KG1 (cell line): ENCODE measurements at places on chromosomes 12 and 14.

GRCh38 chr12:124616394-124617221 is 49.2 kb upstream of the NCOR2 start:
- DNase-seq, result no peak

GRCh38 chr12:79555028-79555925 is 135.5 kb downstream of the PAWR start:
- DNase-seq, result no peak

DNA sequence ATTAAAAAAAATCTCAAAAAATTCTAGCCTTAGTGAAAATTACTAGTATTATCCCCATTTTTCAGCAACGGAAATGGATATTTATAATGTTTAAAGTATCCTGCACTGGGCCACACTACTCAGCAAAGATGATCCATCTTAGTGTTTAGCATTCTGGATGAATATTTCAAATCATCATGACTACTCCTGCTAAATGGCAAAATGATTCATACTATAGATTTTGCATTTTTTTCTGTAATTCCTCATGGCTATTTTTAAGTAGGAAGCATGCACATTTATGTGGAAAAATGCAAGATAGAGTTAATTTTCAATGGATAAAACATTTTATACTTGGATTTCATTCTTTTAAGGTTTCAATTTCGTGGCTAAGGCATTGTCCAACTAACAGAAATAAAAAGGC is 59.6 kb downstream of the LRFN5 start:
- no peak for DNase-seq

DNA sequence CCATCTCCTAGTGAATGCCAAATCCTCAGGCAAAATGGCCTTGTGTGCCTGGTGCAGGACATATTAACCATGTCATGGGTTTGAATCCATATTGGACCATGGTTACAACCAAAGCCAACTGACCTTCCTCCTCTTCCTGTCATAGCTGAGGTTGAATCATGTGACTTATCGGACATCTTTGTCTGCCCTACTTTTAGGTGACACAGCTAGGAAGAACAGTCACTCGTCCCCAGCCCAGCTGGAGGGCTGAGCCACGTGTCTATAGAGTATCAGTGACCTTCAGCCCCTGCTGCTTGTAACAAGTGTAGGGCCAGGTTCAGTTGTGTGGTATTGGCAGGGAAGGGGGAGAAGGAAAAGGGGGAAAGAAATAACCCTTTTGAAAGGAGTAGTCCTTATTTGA is 225.2 kb downstream of the KTN1 start:
- DNase-seq, result no peak

DNA sequence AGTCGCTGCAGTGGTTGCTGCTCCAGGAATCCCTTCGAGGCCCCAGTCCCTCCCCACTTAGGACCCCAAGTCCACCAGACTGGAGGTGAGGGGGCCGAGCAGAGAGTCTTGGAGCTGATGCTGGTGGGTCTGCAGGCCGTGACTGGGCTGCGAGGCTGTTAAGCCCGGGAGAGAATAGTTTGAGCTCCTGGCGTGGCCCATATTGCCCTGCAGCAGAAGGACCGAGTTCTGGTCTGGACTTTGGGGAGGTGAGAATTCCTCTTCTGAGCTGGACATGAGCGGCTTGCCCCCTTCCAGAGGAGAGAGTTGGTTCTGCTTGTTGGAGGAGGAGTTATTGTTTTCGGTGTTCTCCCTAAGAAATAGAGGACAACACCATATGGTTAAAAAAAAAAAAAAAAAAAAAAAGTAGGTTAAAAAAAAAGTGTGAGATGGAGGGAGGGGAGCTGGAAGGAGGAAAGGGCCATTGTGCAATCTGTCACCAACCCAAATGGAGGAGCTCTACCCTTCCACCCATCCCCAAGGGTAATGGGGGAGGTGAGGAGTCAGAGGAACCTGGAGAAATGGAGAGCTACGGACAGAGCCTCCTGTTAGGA is 3.0 kb downstream of the SIX1 start:
- DNase-seq, result no peak

DNA sequence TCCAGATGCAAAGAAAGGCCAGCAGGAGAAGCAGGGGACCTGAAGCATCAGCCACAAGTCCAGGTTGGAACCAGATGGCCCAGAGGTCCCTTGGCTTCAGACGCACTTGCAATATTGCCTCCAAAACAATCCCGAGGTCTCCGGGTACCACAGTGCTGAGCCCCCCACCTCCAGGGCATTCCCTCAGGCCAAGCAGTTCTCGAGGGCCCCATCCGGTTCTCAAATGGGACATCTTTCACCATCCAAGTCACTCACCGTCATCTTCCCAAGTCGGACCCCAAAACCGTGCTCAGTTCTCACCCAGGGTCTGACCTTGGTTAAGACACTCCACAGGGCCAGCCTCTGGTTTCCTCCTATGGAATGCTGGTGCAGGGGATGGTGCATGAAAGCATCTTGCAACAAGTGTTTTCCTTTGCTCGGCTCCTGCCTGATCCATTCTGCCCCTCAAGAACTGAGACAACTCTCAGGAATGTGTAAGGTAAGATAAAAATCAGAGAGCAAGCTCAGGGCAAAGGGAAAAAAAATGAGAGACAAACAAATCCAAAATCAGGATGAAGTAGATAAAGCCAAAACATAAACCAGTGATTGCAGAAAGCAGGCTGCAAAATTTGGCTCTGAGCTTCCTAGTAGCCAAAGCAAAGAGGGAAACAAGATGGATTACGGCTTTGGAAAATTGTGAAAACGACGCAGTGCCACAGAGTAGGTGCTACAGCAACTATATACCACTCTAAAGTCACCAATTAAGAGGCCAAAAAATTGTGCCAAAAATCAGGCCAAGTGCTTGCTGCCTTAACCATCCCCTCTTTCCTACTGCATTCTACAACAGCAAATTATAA is 8.0 kb downstream of the NCOR2 start:
- DNase-seq, result no peak

- DNase-seq, result no peak
These were observed 49.9 kb downstream of the GTF2A1 start for GRCh38 chr14:81170829-81171195.

DNA sequence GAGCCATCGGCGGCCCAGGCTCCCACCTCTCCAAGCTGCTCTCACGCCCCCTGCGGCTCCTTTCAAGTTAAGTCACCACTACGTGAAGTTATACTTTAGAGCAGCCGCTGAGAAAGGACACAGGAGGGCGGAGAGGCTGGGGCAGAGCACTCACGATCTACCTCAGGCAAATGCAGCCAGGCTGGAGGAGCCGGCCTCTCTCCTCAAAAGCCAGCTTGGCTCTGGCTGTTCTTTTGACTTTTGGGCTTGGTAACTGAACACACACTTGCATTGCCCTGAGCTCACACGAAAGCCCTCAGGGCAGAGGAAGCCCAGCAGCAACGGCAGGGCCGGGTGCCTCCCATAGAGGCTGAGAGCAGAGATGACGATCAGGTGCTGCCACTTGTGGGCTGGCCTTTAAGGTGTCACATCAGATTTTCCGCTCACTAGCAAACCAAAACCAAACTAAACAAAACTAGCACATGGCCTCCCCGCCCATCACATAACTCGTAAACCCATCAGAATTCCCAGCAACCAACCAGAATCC is 75.2 kb downstream of the PITPNM2 start:
- DNase-seq, result no peak

- no peak for DNase-seq
These were observed 781.2 kb downstream of the FLRT2 start for GRCh38 chr14:86311151-86311550.

GRCh38 chr12:76391461-76391860 is 43.2 kb upstream of the BBS10 start:
- DNase-seq, result no peak

DNA sequence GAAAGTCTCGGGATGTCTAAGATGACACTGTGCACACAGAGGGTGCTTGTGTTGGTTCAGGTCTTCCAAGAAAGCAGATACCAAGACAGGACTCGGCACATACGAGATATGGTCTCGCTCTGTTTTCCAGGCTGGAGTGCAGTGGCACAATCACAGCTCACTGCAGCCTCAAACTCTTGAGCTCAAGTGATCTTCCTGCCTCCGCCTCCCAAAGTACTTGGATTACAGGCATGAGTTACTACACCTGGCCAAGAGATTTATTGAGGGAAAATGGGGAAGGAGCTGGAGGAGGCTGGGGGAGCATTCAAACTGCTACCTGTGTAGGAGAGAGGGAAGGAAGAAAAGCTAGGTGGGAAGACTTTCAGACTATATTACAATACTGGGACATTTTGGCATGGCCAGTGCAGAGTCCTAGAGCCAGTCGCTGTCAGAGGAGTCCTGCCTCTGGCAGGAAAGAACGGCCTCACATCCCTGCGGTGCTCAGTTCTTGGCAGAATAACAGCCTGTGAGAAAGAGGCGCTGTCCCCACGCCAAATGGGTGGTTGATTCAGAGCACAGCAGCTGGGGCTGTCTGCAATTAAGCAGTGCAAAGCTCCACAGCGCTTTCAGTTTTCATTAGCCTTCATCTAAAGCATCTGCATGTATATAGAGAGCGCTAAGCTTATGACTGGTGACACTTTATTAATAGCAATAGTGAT is 18.3 kb downstream of the SLC17A8 start:
- DNase-seq, result no peak

- no peak for DNase-seq
These were observed 79.7 kb downstream of the PTPRR start for GRCh38 chr12:70840656-70841350.

DNA sequence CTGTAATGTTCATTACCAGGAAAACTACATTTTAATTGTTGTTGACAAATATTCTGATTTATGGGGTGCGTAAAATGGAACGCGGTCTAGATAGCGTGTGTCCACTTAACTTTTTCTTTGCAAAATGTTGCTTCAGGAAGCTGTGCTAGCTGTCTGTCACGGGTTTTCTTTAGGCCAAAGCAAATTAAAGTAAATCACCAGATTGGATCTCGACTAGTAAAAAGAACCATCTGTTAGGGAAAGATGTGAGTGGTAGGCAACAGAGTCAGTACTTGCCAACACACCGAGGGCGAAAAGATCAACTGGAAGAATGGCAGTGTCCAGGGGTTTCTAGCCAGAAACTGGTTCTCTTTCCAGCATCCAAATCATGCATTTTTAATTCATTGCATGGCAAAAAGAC is 404.9 kb upstream of the TMPO start:
- no peak for DNase-seq

GRCh38 chr14:61562321-61563161 is 132.8 kb upstream of the HIF1A start:
- DNase-seq, result no peak

DNA sequence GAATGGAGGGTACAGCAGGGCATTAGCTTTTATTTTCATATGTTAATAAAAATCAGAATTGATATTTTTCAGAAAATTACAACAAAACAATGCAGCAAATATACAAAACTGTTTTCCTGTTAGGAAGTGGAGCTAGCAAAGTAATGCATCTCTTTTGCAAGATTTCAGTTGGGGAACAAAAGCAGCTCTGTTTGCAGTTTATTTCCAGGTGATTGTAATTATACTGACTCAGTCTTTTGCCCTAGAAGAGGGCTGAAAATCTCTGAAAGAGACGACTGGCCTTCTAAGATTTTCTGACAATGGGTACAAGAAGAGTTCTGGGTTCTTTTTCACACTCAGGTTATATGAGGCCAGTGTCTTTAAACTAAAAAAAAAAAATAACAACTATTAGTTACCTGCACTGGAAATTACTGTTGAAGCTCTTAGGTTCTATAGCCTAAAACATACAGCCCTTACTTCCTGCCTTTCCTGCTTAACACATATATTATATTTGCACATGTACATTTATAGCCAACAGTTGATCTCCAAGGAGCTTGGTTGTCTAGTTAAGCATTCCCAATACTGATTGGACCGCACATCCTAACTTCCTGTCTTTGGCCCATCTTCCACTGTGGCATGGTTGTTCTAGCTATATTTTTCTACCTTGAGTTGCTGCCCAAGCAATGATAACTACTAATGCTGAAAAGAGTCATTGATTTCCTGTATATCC is 199.1 kb upstream of the KRR1 start:
- DNase-seq, result no peak

GRCh38 chr12:10672231-10672868 is 1.5 kb downstream of the STYK1 start:
- no peak for DNase-seq

DNA sequence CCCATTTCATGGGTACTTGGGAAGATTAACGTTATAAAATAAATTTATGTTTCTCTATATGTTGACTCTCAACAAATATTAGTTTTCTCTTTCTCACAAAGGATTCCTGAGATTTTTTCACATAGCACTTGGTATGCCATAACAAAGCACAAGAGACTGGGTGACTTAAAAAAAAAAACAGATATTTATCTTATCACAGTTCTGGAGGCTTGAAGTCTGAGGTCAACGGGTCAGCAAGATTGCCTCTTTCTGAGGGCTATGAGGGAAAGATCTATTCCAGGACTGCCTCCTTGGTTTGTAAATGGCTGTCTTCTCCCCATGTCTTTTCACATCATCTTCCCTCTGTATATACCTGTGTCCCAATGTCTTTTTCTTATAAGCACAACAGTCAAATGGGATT is 153.5 kb upstream of the DIO2 start:
- DNase-seq, result no peak

- no peak for DNase-seq
These were observed 82.7 kb downstream of the PPP2R5C start for GRCh38 chr14:101844219-101844618.

DNA sequence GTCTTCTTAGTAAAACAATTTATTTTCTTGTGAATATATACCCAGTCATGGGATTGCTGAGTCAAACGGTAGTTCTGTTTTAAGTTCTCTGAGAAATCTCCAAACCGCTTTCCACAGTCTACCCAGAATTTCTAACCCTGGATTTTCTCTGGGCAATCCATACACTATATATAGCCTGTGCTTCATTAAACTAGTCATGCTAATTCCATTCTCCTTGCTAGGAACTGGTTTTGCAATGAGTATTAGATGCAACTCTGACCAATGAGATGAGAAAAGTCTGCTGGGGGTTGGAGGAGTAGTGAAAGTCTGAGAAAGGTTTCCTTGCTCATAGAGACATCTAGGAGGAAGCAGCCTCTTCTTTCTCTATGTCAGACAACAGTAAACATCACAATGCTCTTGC is 196.1 kb upstream of the CDKN3 start:
- DNase-seq, result no peak

GRCh38 chr12:49086116-49086515 is 8.5 kb downstream of the DHH start:
- no peak for DNase-seq

DNA sequence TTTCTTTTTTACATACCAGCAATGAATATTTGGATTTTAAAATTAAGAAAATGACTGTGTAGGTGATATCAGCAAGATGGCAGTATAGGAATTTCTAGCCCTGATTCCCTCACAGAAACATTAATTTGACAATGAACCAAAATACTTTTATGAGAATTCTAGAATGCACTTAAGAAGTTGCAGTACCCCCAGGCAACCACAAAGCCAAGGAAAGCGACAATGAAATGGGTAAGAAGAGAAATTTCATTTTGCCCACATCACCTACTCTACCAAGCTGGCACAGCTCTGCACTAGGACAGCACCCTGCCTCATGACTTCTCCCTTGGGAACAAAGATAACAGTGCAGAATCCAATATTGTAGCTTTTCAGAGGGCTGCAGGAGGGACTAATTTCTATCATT is 6.6 kb downstream of the OR9K2 start:
- DNase-seq, result no peak

DNA sequence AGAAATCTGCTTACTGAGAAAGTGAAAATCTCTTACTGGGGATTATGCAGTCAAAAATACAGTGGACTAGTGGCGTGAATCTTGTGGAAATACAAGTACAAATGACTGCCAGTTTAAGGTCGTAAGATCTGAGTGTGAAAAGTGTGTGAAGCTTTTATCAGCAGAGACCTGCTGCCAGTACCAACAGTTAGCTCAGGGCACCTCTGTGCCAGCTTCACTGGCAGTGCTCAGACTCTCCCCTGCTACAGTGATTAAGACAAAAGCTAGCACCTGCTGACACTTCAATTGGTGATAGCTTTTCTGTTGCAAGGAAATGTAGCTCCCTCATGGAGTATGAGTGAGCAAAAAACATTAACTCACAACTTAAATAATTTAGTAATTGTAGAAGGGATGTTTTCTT is 185.1 kb downstream of the ANO6 start:
- no peak for DNase-seq
